Fibroblast of skin of left biceps (primary cell): ENCODE measurements at places on chromosomes 2 and 18.

GRCh38 chr2:165898381-165898780, 55.2 kb downstream of the TTC21B start:
- no peak for DNase-seq

DNA sequence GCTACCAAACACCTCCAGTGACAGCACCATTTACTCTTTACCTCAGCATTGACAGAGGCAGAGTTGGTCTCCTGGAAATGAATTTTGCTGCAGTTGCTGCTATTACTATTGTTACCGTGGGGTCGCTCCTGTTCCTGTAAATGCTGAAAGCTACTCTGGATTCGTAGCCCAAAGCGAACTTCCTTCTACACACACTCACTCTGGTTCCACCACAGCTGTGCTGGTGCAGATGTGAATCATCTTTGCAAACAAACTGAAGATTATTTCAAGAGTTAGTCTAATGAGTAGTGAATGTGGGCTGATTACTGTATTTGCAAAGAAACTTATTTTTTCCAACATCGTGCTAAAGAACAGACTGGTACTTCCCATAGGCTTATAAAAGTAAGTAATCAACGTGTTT, 304.0 kb downstream of the LPIN1 start:
- peak; percentile 46 for DNase-seq

DNA sequence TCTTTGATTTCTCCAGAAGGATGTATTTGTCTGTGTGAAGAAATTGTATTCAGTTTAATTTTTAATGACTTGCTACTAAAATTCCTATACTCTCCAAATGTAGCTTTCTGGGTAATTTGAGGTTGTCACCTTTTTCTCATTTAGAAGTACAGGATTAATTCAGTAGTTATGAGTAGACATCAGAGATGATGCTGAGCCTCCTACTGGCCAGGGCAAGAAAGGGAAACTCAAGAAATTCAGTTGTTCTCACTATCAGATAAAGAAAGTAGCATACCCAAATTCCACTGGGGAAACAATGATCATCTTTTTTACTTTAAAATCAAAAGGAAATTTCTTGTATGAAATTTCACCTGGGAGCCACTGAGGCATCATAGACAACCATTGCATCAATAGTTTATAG, 199.4 kb downstream of the SATB2 start:
- DNase-seq = no peak

GRCh38 chr2:235141411-235142128, 189.8 kb downstream of the SH3BP4 start:
- DNase-seq = no peak

GRCh38 chr2:37456479-37456878, 112.0 kb downstream of the QPCT start:
- no peak for DNase-seq

- DNase-seq = no peak
These were observed 2.0 kb upstream of the AMMECR1L start for GRCh38 chr2:127887776-127888130.

DNA sequence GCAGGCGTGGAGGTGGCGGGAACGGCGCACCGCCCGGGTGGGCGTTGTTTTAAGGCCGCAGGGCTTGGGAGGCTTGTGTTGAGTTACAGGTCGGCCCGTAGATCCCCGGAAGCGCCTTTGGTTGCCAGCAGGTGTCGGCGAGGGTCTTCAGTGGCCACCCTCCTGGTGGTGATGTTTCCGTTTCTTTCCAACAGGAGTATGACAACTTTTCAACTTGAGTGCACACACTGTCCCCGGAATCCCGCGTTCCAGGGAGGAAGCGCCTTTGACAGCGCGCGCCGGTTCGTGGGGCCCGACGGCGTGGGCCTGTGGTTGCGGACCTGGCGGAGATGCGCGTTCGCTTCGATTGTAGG, 1.0 kb upstream of the HDAC4 start:
- DNase-seq = no peak

DNA sequence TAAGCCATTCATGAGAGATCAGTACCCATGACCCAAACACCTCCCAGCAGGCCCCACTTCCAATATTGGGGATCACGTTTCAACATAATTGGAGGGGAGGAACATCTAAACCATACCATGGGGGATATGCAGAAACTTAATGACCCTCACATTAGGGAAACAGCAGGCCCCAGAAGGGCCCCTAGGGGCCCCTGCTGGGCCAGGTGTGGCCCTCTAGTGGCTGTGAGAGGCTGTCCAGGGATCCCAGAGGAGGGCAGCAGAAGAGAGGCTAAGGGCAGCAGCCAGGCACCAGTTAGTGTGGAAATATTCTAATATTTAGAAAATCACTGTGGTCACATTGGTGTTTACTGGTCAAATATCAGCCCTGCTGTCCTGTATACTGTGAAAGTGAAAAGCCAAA, 49.3 kb upstream of the ANKRD44 start:
- no peak for DNase-seq

DNA sequence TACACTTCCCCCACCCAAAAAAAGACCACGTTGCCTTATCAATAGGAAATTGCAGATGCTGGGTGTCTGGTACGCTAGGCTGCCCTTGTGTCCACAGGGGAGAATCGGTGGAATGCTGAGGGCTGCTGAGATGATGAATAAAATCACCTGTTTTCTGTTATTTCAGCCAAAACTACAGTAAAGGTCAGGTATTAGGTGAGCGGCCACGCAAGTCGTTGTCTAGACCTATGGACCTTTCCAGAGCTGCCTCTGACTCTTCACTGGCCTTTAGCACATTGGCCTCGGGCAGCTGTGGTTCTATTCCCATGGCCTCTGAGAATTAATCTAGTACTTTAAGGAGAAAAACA, 89.6 kb downstream of the MTCL1 start:
- DNase-seq = no peak

GRCh38 chr2:2919026-2919425, 458.6 kb downstream of the EIPR1 start:
- DNase-seq = no peak

GRCh38 chr2:219045937-219046550, 4.7 kb upstream of the CFAP65 start:
- DNase-seq = no peak

GRCh38 chr2:194096402-194096801, 1560.6 kb upstream of the SLC39A10 start:
- DNase-seq = no peak

GRCh38 chr2:209556354-209556961, 132.6 kb downstream of the MAP2 start:
- DNase-seq = no peak

- DNase-seq = no peak
These were observed 938.9 kb downstream of the TDRD15 start for GRCh38 chr2:22062679-22063078.

- peak; percentile 93 for DNase-seq
These were observed 158.9 kb downstream of the PRPF40A start for GRCh38 chr2:152558158-152558984.

DNA sequence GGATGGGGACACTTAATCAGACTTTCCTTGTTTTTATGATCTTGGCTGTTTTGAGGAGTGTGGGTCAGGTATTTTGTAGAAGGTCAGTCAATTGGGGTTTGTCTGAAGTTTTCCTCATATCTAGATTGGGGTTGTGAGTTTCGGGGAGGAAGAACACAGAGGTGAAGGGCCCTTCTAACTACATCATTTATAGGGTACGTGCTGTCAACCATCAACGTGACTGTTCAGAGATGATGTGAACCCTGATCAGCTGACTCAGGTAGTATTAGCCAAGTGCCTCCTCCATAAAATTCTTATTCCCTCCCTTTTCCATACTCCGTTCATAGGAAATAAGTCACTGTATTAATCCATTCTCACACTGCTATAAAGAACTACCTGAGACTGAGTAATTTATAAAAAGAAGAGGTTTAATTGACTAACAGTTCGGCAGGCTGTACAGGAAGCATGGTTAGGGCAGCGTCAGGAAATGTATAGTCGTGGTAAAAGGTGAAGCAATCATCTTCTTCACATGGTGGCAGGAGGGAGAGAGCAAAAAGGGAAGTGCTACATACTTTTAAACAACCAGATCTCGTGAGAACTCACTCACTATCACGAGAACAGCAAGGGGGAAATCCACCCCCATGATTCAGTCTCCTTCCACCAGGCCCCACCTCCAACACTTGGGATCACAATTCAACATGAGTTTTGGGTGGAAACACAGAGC, 547.1 kb upstream of the LINC00305 start:
- DNase-seq = no peak

GRCh38 chr2:72271766-72272641, 124.3 kb upstream of the CYP26B1 start:
- DNase-seq = no peak

DNA sequence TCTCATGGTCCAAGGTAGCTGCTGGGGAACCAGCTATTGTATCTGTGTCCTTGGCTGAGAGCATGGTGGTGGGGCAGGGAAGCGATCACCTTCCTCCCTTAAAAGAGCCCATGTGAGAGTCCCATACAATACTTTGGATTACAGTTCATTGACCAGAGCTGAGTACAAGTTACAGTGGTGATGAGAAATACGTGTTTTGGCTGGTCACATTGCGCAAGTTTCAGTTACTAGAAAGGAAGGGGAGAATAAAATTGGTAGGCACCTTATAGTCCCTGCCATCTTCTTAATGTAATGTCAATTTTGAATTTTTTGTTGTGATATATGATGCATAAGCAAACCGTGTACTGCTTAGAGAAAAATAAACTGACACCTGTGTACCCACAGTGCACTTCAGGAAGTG, 67.7 kb downstream of the ZNF407 start:
- no peak for DNase-seq

GRCh38 chr2:188970211-188970610, 4.0 kb upstream of the COL3A1 start:
- no peak for DNase-seq

DNA sequence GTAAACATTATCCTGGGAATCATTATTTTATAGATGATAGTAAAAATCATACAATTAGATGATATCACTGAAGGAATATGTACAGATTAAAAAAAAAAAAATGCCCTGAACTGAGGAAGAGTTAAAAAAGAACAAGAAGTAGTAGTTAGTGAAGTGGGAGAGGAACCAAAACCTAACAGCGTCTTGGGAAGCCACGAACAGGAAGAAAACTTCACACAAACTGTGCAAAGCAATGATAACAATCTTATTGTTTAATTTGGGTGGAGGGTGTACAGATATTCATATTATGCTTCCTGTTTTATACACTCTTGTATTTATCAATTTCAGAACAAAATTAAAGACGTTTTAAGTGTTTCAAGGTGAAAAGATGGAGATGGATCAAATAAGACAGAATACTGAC, 3.5 kb downstream of the HEATR5B start:
- no peak for DNase-seq

GRCh38 chr2:152718909-152719645, 657 bp downstream of the ARL6IP6 start:
- DNase-seq = no peak

GRCh38 chr2:119088416-119088815, 70.1 kb downstream of the C1QL2 start:
- no peak for DNase-seq

DNA sequence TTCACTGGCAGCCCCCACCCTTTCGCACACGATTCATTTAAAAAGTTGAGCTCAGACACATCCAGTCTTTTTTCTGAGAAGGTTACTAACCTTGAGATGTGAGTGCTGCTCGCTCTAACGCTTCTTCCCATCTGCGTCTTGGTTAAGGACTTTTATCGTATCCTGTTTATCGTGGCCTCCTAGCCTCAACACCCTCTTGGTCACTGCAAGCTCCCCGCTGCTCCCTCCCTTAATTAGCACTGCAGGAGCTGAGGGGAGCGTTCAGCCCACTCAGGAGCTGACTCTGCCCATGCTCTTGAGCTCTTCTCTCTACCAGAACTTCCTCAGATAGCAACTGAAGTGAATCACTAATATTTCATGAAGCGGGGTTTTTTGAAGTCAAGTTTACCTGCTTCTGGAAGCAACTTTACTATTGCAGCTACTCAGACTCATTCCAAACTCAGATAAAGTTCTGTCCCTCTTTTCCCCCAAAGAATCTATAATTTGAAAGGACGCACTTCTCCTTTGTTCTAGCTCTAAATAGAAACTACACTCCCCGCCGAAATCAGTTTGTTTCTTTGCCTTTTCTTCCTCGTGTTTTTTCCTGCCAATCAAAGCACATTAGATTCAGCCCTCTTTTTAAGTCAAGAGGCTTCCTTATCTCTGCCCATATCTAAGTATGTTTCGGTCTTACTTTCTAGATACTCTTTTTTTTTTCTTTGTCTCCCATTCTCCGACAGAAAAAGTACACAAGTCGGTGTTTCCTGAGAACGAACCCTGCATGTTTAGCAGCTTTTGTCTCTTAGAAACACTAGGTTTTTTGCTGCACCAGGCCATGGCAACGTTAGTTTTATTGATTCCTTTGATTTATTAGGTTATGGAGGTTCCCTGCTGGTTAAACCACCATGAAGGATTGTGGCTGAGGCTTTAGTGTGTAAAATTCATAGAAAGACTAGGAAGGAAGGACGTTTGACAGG, 9.3 kb upstream of the CD226 start:
- no peak for DNase-seq

DNA sequence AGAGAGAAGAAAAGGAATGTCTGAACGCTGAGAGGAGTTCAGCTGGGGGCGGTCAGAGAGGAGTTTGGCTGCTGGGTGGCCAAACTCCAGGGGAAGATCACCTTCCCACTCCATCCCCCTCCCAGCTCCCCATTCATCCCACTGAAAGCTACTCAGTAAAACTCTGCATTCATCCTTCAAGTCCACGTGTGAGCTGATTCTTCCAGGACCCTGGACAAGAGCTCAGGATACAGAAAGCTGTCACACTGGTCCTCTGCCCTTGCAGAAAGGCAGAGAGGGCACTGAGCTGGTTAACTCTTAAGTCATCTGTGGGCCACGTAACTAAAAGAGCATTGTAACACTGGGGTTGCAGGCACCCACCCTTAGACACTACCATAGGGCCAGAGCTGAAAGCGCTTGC, 132.1 kb upstream of the ARL4C start:
- no peak for DNase-seq

GRCh38 chr2:226354434-226354833, 445.2 kb downstream of the IRS1 start:
- peak; percentile 18 for DNase-seq

DNA sequence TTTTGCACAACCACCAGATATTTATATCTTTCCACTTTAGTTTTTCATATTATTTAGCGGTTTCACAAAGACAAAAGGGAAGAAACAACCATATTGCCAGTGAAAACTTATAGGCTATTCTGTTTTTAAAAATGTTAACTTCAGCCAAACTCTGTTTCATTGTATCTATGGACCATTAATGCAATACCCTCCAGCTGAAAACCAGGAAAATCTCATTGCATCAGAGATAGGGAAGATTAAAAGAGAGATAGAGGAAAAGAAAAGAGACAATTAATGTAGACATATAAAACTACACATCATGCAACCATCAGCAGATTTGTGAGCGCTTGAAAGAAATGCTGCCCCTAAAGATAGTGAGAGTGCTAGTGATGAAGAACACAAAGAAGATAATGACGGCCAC, 970.2 kb downstream of the ERBB4 start:
- no peak for DNase-seq

DNA sequence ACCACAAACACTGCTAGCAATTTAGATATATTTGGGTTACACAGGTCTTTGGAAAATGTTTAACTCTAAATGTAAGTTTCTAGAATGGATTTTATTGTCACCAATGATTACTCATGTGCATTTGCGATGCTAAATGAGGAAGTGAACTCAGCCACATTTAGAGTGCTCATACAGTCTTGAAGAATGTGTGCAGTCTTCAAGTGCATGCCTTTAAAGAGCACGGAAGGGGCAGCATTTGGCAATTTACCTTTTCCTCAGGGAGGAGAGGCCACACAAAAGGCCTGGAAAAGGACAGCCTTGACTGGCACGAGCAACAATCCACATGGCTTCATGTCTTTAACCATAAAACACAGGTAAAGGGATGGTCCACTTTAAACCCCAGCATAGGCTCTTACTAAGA, 78.5 kb upstream of the STK17B start:
- no peak for DNase-seq

GRCh38 chr18:11108947-11109346, 40.4 kb downstream of the PIEZO2 start:
- DNase-seq = no peak
